NCI-H2081 treated with DMSO at 0.1 percent for 48 hours (cell line): ENCODE measurements at places on chromosomes 7 and 10.

GRCh38 chr10:90602862-90603610 lies 254.8 kb downstream of the HTR7 start:
- DNase-seq: no peak

DNA sequence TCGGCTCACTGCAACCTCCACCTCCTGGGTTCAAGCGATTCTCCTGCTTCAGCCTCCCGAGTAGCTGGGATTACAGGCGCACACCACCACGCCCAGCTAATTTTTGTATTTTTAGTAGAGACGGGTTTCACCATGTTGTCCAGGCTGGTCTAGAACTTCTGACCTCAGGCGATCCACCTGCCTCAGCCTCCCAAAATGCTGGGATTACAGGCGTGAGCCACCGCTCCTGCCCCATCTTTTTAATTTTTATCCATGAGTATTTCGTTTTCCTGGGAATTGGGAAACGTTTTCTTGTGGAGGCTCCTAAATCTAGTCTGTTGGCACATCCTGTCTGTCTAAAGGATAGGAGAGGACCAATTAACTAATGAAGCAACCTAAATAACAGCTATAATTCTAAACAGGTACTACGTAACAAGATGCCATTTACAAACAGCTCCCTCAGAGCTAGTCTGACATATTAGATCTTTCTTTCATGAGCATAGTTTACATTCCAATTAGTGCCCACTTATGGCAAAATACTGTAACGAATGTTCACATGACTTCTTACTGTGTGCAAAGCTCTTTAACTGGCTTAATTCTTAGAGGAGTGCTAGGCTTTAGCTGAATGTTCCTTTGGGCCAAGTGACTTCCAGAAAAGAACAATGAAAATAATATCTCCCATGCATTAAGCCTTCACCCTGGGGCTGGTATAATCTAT lies 151.0 kb upstream of the YAE1 start:
- no peak for DNase-seq

DNA sequence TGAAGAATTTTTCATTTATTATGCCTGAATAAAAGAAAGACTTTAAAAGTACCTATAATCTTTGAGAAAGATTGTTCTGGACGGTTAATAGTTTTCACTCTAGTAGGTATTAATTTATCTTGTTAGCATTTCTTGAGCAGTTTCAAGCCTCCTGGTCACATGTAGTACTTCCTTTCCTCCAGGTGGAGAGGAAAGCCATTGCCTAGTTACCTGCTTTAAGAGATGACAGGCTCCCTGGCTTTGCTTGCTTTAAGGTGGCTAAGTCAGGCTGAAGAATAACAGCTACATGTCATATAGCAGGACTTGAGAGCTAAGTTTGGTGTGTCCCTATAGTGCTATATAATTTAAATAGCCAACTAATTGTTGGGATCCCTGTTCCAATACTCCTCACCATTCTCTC lies 160.2 kb downstream of the CDK14 start:
- DNase-seq: no peak

GRCh38 chr7:126210707-126211106 lies 1042.0 kb downstream of the GRM8 start:
- DNase-seq: no peak

DNA sequence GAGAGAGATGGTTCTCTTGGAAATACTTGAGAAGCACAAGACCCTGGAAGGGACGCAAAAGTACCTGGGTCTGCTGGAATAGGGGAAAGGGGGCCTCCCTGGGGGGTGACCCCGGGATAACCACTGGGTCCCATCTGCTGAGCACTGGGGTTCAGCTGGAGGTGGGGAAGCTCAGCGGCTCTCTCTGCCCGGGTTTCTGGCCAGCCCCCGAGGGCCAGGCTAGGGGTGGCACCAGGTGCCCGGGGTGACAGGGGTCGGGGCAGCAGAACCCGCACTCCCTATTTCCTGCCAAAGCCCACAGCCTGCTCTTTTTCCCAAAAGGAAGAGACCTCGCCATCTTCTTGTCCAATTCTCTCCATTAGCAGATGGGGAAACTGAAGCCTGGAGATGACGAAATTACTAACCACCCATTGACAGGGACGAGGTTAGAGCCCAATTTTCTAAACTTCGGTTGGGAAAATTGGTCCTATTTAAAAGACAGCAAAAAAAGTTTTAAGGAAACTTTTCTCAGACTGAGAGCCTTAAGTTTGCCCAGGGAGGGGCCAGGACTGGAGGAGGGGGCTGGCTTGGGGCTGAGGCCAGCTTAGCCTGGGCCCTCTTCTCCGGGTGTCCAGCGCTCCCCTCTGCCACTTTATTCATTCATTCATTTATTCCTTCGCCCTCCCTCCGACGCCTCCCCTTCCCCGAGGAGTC lies 17.8 kb upstream of the GATA3 start:
- DNase-seq: no peak

DNA sequence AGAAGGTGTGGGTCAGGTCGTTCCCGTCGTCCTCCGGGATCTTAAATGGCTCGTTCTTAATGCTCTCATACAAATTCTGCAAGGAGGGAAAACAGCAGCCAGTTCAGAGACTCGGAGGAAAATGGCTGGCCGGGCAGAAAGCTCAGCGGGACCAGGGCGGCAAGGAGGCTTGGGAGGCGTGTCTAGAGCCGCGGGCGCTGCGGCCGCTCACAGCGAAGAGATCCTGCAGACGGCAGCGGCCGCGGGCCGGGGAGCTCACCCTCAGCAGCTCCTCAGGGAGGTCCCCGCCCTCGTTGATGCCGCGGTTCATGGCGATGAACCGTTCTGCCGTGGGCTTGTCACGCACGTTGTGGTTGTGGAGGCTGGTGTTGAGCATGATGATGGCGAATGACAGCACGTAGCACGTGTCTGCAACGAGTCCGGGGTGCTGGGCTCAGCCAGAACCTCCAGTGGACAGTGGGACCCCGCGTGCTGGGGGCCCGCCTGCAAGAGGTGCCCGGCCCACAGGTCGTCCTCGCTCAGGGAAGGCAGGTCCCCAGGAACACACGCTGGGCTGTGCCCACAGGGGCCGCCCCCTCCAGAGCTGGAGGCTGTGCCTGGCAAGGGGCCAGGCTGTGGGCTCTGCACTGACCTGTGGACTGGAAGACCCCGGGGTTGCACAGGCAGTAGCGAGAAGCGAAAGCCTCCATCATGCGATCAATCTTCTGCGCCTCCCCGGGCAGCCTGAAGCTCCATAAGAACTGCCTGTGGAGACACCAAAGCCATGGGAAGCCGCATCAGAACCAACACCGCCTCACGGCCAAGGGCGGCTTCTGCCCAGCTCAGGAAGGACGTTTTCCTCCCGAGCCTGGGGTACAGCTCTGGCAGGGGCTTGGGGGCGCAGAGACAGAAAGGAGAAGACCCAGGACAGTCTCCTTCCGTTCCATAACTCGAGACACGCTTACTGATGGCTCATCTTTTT lies 101.6 kb downstream of the CYTH3 start:
- no peak for DNase-seq

DNA sequence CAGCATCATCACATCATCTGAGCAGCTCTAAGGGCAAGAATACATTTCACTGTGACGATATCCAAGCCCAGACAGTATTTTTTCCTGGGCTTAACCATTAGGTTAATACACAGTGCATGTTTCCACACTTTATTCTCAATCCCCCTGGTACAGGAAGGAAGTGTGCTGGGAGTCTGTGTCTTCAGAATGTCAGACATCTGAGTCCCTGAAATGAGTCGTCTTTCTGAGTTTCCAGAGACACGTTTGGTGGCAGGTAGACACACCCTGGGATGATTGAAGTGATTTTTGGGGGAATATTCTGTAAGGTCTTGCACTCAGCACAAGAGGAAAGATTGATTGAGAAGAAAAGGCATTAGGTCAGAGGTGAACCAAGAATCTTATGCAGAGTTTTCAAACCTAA lies 13.1 kb upstream of the SHH start:
- no peak for DNase-seq

- DNase-seq: no peak
Measured at GRCh38 chr7:150515248-150516147, 826 bp downstream of the GIMAP7 start.

- DNase-seq: no peak
Measured at GRCh38 chr7:29811586-29811985, 5.3 kb downstream of the WIPF3 start.

DNA sequence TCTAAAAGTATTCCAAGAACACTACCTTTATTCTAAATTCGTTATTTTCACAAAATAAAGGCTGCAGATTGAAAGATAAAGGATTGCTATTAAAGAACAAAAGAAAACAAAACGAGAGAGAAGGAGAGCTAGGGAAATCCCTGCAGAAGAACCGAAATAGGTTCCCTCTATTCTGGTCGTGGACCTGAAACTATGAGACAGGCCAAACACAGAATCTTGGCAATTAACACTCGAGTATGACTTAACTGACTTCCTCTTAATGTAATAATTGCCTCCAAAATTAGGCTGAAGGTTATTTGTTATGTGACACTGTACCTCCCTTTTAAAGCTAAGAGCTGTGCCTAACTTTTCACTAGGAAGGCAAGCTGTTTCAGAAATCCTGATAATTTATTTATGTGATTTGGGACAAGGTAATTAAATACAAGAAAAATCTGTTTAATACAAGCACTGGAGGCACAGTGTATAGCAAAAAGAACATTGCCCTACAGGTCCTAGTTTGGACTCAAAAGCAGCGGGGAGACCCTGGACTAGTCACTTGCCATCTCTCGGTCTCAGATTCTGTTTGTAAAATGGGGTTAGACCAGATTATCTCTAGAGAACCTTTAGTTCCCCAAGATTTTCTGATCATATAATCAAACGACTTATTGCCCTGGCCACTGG lies 11.6 kb downstream of the NAMPT start:
- DNase-seq: no peak

GRCh38 chr7:96837593-96837992 lies 127.9 kb upstream of the SEM1 start:
- DNase-seq: no peak

- no peak for DNase-seq
Measured at GRCh38 chr10:110107887-110108286, 99.5 kb upstream of the MXI1 start.
